ENCODE measurements at places on chromosomes 3 and 15. TPM values are rescaled to one million over a fixed set of nuclear protein-coding genes. Genes with fewer than 3 reads are reported as not detected.

Gene EIF2B5
- total RNA-seq: 39.2 TPM

Gene TMCO5A
- not detected for total RNA-seq

Gene INSYN1
- total RNA-seq: 2.0 TPM

Gene MYO5A
- total RNA-seq: 11.8 TPM

Gene ZPLD1
- 0.07 TPM for total RNA-seq

Gene GHSR
- not detected for total RNA-seq

Gene NRG4
- total RNA-seq: not detected

Gene SLC35A5
- 14.1 TPM for total RNA-seq

Gene SNRPA1
- 62.4 TPM for total RNA-seq

Gene GOLGA8A
- total RNA-seq: 14.3 TPM

Gene CAPN3
- total RNA-seq: 0.43 TPM

Gene UPK1B
- 56.4 TPM for total RNA-seq

Gene FBXO40
- total RNA-seq: not detected
